Activated CD8-positive, alpha-beta memory T cell treated with anti-CD3 and anti-CD28 coated beads, Interleukin-2, amount 50 U/mL, for 48 hours (primary cell): ENCODE measurements at places on chromosomes 1 and 21.

- no peak for DNase-seq
Measured at GRCh38 chr1:202247837-202248795, 54.5 kb downstream of the LGR6 start.

DNA sequence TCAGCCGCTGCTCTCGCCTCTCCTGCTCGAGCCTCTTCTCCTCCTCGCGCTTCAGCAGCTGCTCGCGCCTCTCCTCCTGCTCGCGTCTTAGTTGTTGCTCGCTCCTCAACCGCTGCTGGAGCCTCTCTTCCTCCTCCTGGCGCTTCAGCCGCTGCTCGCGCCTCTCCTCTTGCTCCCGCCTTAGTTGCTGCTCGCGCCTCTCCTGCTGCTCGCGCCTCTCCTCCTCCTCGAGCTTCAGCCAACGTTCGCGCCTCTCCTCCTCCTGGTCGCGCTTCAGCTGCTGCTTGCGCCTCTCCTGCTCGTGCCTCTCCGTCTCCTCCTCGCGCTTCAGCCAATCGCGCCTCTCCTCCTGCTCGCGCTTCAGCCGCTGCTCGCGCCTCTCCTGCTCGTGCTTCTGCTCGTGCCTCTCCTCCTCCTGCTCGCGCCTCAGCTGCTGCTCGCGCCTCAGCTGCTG is 3.7 kb downstream of the TCHH start:
- DNase-seq, result peak; percentile 70

DNA sequence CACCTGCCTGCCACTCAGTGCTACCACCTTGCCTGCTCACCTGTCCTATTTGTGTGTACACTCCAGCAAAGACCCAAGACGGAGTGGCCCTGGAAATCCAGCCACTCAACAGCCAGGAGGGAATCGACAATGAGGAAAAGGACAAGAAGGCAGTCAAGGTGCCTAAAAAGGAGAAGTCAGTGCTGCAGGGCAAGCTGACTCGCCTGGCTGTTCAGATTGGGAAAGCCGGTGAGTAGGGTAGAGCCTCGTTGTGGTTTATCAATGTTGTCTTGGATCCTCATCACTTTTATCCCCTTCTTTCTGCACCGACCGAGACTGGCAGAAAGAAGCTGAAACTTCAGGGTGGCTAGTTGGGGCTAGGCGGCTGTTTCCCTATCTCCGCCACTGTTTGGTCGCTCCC is 61.4 kb upstream of the LAX1 start:
- no peak for DNase-seq

GRCh38 chr1:118185084-118185832 is at the start of gene SPAG17:
SPAG17 (minus strand) TSS chr1:118185228; CDS start chr1:118185157, 71 bp downstream.
- no peak for DNase-seq

GRCh38 chr1:47930210-47930840 is 66.9 kb downstream of the TRABD2B start:
- DNase-seq, result no peak

GRCh38 chr1:93087532-93087931 is 8.4 kb downstream of the MTF2 start:
- no peak for DNase-seq

GRCh38 chr1:157301477-157302198 is 163.4 kb upstream of the ETV3 start:
- DNase-seq, result no peak
